ENCODE measurements at places on chromosomes 2 and 18. TPM values are rescaled to one million over a fixed set of nuclear protein-coding genes. Genes with fewer than 3 reads are reported as not detected.

The IL1F10 gene
- not detected for total RNA-seq

The SH3RF3 gene
- 13.5 TPM for total RNA-seq

The CYP27A1 gene
- total RNA-seq, result 8.6 TPM

The DOK6 gene
- total RNA-seq, result 1.0 TPM

The ARPC2 gene
- 352 TPM for total RNA-seq

The FOXD4L1 gene
- 0.17 TPM for total RNA-seq

The ZC3H15 gene
- total RNA-seq, result 105 TPM

The TMEM247 gene
- not detected for total RNA-seq
